ENCODE measurements at places on chromosomes 11 and 22.

DNA sequence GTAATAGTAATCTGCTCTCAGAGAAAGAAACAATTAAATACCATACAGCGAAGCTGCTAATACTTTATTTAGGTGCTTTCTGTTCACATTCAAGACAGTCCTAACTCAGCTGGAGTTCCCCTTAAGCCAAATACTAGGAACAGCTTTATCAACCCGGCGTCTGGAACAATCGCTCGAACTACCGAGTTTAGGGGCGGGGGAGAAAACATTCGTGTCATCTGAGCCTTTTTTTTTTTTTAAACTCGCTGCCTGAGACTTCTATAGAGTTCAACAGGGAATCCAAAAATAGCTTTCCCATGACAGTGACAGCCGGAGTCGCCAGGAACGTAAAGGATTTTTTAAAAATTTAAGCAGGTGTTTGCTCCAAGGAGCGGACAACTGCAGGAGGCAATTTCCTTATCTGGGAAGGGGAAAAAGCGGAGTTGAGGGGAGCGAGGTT is 852 bp downstream of the TRAF6 start:
- no peak for DNase-seq

DNA sequence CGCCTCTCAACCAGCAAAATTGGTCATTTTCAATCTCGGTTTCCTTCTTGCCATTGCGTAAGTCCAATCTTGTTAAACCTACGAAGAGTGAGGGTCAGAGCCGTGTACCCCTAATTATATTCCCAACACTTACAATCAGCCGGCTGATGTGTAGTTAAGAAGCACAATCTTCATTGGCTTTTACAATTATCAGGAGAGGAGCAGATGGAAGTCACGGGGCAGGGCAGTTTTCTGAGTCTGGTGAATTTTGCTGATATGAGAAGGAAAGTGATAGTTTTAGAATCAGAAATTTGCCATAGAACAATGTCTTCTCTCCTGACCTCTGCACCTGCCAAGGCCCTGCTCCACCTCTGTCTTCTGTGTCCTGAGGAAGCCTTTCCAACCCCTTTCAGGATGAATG is 35.0 kb upstream of the ATXN10 start:
- no peak for DNase-seq

- DNase-seq, result no peak
These were observed 729.3 kb downstream of the NTM start for GRCh38 chr11:132099692-132100091.

DNA sequence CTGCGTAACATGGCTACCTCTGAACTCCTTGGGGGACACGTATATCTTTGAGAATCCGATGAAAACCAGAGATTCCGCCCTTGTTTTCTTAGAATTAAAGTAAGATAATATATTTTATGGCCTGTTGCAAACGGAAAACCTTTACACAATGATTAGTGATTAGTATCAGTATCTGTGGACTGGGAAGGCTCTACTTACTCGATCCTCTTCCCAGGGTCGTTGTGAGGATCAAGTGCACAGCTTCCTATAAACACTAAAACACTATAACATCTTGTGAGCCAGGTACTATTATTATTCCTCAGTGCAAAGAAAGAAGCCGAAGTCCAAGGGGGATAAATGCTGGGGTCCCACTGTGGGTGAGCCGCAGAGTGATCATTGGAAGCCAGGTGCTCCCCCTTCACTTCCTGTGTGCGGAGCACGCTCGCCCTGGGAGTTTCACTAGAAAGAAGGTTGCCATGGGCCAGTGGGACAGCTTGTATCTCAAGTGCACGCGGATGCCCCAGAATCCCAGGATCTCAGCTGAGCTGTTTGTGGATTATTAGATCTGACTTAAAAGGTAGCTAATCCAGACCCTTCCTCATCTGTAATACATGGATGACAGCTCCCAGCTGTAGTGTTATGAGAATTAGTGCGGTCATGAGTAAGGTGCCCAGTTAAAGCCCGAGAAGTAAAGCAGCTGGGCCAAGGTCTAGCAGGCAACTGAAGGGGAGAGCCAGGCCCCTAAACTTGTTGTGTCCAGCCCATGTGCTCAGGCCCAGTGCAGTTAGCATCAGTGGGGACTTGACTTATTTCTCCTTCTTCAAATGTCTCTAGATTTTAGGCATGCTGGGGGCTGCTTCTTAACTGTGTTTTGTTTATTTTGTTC is 839 bp downstream of the CBY1 start:
- peak; percentile 52 for DNase-seq

GRCh38 chr11:123478352-123478987 is 48.4 kb downstream of the GRAMD1B start:
- DNase-seq, result no peak

DNA sequence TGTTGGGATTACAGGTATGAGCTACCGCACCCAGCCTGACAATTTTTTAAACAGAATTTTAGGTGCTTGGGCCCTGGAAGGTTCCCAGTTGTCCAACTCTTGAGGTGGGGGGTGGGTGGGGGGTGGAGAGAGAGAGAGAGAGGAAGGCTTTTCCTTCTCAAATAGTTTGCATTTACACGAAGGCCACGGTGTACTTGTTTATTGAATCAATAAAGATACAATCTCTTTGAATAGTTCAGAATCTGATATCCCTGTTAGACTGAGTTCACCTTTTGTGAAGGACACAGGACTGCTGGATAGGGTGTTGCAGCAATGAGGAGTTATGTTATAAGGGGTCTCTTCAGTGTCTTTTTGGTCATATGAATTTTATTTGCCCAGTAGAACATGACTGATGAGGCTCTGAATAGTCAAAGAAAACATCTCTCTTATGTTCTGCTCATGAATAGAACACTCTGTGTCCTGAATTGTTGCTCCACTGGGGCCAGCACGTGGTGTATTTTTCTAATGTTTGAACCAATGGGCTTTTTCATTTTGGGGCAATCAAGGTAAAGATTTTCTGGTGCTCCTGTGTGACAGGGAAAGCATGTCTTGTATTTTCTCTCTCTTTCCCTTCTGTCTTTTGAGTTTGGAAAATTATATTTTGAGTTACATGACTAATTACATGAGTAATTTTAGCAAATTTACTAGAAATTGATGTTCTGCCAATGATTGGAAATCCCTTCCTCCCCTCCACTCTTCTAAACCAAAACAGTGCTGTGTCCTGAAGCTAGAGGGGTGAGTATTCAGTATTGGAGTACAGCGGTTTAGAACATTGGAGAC is 61.7 kb downstream of the PTPRJ start:
- DNase-seq, result no peak

- DNase-seq, result no peak
These were observed 5.3 kb downstream of the HNRNPUL2 start for GRCh38 chr11:62721994-62722393.

All from activated naive CD8-positive, alpha-beta T cell treated with anti-CD3 and anti-CD28 coated beads for 36 hours (primary cell).